ENCODE measurements at places on chromosomes 4 and X.
A peak's percentile ranks its signal among the peaks of the same experiment; 100 is the strongest.

DNA sequence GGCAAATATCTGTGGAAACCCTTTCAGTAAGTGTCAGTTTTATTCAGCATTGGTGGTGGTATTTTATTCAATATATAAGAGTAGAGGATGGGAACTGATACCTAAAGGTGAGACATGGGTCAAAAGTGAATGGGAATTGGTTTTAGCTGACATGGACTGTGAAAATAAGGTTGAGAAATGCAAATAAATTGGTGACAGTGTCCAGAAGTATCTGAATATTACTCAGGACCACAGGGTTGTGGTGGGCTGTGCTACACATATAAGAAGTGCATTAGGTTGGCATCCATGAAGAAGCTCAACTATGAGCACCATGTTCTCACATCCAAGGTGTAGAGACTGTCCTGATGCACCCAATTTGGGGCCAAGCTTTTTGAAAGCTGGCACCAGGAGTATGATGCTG is 45.0 kb downstream of the ETDC start:
- DNase-seq: no peak

DNA sequence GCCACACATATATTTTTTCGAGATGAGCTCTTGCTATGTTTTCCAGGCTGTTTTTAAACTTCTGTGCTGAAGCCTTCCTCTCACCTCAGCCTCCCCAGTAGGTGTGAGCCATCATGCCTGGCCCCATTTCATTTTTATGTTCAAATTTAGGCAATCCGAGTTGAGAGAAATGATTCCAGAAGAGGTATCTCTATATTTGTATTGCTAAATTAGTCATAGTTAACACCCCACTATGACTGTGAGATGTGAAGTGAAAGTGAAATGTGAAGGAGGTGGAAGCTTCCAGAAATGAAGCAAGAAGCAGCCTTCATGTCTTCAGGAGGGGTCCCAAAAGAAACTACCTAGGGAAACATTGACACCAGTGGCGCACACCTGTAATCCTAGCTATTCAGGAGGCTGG is 17.7 kb downstream of the APELA start:
- DNase-seq: no peak

- no peak for DNase-seq
Measured at GRCh38 chr4:165301833-165302232, 25.6 kb upstream of the MSMO1 start.

DNA sequence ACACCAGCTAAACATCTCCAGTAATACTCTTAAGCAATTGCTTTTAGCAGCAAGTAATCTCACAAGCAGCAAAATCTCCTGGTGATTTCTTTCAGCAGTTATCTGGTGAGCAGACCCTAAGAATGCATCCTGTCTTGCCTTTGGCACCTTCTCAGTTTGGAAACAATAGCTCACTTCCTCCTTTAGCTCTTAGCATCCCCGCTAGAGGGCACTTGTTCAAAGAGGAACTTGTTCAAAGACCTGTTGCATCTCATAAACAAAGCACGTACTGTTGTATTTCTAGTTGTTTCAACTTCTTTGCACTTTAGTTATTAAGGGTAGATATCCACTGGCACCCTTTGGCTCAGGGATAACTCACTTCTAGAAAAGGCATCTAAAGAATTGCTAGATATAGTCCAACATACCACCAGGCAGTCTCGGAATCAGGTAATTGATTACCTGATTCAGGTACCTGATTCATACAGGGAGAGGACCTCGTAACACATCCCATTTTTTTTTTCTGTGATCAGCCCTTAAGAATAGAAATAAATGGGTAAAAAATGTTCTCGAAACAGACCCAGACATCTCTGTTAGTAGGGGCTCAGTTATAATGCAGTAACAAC is 81.9 kb upstream of the QRFPR start:
- peak; percentile 76 for DNase-seq

- DNase-seq: no peak
Measured at GRCh38 chr4:24704149-24704548, 91.2 kb upstream of the SOD3 start.
